ENCODE measurements at places on chromosomes 13 and 19. TPM values are rescaled to one million over a fixed set of nuclear protein-coding genes. Genes with fewer than 3 reads are reported as not detected.

DNA sequence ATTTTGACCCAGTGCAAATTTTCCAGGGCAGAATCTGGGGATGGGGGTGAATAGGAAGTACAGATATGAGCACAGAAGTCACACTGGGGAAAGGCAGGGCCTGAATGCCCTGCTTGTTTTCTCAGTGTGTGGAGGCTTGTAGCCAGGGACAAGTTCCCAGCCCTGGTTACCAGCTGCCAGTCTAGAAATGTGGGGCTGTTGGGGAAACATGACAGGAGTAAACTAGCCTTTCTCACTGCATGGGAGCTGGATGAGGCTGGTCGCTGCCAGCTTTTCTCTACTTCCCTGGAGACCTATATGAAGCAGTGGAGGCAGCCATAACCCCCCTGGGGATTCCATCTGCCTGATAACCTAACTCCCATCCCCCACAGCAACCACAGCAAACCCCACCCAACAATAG is 2267.7 kb downstream of the PCDH9 start:
- H3K4me1 ChIP-seq, result no peaks in the 10 kb centered on the region
- H3K27ac ChIP-seq, result no peak overlapping the region
- no peaks in the 10 kb centered on the region for H3K27me3 ChIP-seq
- DNase-seq, result no peak

DNA sequence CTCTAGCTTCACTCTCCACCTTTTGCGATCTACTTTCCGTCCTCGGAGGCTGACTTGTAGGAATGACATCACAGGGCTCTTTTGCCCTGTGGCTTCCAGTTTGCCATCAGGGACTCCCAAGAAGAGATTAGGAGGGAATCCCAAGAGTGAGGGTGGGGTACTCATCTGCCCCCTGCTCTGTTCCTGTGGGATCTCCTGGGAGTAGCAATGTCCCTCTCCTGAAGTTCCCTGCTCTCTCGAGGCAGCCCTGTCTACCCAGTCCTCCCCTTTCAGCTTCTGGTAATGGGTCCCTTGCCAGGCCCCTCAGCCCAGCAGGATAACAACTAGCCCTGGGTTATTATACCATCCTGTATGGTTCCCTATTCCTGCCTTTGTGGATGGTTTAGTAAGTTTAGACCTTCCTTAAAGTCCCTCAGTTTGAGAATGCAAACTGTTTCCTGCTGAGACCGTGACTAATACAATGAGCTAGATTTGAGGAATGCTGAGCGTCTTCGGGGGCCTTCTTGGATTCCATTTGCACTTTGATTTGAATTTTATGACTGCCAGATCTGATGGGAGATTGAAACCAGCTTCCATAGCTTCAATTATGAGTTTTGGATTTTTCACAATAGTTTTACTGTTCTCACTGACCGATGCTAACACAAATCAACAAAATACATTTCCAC is 73.7 kb upstream of the IPO5 start:
- H3K4me1 ChIP-seq, result no peaks in the 10 kb centered on the region
- no peak for DNase-seq
- peaks cover 3% of the 10 kb centered on the region for H3K27me3 ChIP-seq
- no peaks in the 10 kb centered on the region for H3K36me3 ChIP-seq
- no peak overlapping the region for H3K27ac ChIP-seq
- no peak overlapping the region for H3K4me3 ChIP-seq

The IGSF23 gene
- total RNA-seq, result not detected

DNA sequence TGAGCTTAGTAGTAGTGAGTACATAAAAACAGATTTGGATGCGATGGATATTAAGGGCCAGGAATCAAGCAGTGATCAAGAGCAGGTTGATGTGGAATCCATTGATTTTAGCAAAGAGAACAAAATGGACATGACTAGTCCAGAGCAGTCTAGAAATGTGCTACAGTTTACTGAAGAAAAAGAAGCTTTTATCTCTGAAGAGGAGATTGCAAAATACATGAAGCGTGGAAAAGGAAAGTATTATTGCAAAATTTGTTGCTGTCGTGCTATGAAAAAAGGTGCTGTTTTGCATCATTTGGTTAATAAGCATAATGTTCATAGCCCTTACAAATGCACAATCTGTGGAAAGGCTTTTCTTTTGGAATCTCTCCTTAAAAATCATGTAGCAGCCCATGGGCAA is 11.4 kb downstream of the CHAMP1 start:
- DNase-seq, result no peak
- no peak overlapping the region for H3K4me3 ChIP-seq
- no peaks in the 10 kb centered on the region for H3K4me1 ChIP-seq
- H3K27me3 ChIP-seq, result no peaks in the 10 kb centered on the region

- H3K27me3 ChIP-seq, result no peaks in the 10 kb centered on the region
- DNase-seq, result no peak
- H3K27ac ChIP-seq, result no peak overlapping the region
- H3K36me3 ChIP-seq, result no peaks in the 10 kb centered on the region
- no peaks in the 10 kb centered on the region for H3K4me1 ChIP-seq
Measured at GRCh38 chr13:45242070-45242469, 41.2 kb upstream of the KCTD4 start.

- no peak overlapping the region for H3K27ac ChIP-seq
- no peak for DNase-seq
- no peaks in the 10 kb centered on the region for H3K27me3 ChIP-seq
- H3K4me3 ChIP-seq, result no peak overlapping the region
- H3K4me1 ChIP-seq, result no peaks in the 10 kb centered on the region
- no peaks in the 10 kb centered on the region for H3K36me3 ChIP-seq
Measured at GRCh38 chr19:10137751-10138682, 18.3 kb upstream of the EIF3G start.

DNA sequence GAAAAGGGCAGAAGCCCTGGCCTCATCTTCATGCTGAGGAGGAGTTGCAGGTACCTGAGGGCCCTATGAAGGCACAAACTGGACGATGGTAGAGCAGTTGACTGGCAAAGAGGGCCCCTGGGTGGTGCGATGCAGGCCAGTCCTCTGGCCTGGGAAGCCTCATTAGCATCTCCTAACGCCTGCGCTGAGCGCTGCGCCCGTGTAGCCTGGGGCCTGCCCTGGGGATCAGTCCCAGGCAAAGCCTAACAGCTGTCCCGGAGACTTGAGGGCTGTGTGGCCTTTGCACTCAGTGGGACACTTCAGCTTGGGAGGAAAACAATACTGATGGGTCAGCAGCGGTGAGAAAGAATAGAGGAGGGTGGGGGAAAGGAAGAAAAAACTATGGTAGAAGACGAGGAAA is 187.7 kb downstream of the RAP2A start:
- H3K4me3 ChIP-seq, result no peak overlapping the region
- peaks cover 3% of the 10 kb centered on the region for H3K27me3 ChIP-seq
- H3K4me1 ChIP-seq, result no peaks in the 10 kb centered on the region
- H3K27ac ChIP-seq, result no peak overlapping the region
- no peak for DNase-seq
- no peaks in the 10 kb centered on the region for H3K36me3 ChIP-seq

The CD22 gene
- 692 TPM for total RNA-seq

DNA sequence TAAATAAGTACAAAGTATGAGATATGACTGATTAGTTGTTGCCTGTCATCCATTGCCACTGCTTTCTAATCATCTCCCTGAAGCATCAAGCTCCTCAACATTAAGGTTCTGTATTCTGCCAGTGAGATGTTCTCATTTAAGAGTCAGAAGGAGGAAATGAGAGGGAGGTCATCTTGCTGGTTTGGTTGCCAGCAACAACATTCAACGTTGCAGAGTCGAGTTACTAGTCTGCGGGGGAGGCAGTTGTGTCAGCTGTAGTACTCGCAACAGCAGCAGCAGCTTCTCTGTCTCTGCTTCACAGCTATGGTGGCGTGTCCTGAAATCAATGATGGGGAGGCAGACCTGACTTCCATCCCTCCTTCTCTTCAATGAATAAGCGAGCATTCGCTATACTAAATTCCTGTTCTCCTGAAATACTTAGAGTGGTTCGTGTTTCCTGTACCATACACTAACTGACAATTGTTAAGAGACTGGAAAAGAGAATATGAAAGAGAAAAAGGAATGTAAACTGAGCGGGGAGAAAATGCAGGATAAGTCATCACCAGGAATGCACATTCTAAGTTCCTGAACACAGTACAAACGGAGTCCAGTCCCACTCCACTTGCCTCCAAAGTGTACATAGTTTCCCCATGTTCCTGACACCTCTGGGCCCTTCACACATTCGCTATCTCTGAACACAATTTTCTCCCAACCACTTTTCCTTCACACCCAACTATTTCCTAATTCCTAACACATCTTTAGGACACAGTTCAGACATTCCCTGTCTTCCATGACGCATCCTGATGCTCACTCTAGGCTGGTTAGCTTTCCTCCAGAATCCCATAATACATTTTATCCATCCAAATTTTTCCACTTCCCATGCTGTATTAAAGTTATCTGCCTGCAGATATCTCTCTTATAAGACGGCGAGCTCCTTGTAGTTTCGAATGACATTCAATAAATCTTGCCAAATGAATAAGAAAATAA is 263.0 kb downstream of the KLF12 start:
- H3K27me3 ChIP-seq, result no peaks in the 10 kb centered on the region
- H3K4me1 ChIP-seq, result no peaks in the 10 kb centered on the region
- H3K36me3 ChIP-seq, result no peaks in the 10 kb centered on the region
- no peak overlapping the region for H3K27ac ChIP-seq
- DNase-seq, result no peak
